ENCODE measurements at places on chromosomes 4 and X.

- DNase-seq: peak; percentile 21
Measured at GRCh38 chrX:9873952-9874351, 87.7 kb downstream of the SHROOM2 start.

- no peak for DNase-seq
Measured at GRCh38 chrX:133493366-133493765, 78.1 kb upstream of the GPC4 start.

GRCh38 chr4:160831165-160831922 is 1332.5 kb downstream of the FSTL5 start:
- DNase-seq: no peak

- no peak for DNase-seq
Measured at GRCh38 chr4:145867406-145867805, 71.2 kb downstream of the ZNF827 start.

DNA sequence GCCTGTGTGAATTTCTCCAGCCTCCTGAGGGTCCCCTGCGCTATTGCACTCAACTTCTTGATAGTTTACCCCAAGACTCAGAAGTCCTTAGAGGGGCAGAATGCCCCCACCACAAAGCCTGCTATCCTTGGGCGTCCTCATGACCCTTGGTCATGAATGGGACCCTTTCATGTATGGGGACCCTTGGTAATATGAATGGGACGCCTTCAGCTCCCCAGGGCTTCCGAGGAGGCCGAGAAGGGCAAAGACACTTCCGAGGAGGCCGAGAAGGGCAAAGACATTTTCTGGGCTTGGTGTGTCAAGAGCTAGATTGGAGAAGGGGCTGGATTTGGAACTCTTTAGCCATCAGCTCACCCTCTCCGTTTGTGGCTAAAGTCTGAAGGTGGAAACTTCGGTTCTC is 8.6 kb downstream of the SHOX start:
- no peak for DNase-seq

All from NCI-H345 (cell line).